ENCODE measurements at places on chromosomes 6 and 20. TPM values are rescaled to one million over a fixed set of nuclear protein-coding genes. Genes with fewer than 3 reads are reported as not detected.

GRCh38 chr6:116280161-116280932 lies 617 bp upstream of the TSPYL1 start:
- DNase-seq, result no peak

- no peak for DNase-seq
Measured at GRCh38 chr6:109059571-109060021, 35.0 kb downstream of the SESN1 start.

GRCh38 chr6:25769983-25770382 lies 15.4 kb downstream of the SLC17A4 start:
- DNase-seq, result no peak

GRCh38 chr20:62914970-62915457 lies 11.3 kb downstream of the DIDO1 start:
- peak; percentile 61 for DNase-seq

The PRRT1 gene
- polyA plus RNA-seq, result not detected

DNA sequence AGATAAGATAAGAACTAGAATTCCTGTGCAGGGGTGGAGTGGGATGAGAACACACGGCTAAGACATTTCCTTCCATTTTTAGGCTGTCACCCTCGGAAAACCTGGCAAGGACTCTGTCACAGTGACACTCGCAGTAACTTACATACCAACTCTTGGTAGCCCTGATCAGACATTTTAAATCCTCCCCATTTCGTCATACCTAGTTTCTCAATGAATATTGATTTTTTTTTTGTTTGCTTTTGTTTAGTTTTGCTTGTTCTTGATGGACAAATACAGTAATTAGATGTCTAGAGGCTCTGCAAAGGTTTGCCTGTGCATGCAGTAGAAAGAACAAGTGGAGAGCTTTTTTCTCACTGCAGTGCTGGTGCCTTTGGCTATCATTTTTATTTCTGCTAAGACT lies 213.0 kb upstream of the FAM83B start:
- DNase-seq, result peak; percentile 26

The OXT gene
- 5.6 TPM for polyA plus RNA-seq

The PI3 gene
- 3.6 TPM for polyA plus RNA-seq

DNA sequence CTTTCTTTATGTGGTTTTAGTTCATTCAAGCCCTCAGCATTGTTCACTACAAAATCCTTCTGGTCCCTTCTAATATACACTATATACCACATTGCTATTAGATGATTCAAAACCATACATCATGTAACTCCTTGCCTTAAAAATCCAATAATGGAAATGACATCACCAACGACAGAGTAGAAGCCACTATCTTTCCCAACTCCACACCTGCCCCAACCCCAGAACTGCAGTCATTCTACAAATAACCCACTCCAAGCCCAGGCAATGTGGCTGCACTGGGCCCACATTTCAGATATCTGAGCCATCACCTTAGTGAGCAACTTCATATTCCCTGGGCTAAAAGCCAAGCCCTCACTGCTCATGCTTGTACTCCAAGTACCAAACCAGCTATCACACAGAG lies 22.6 kb upstream of the RUNX2 start:
- DNase-seq, result no peak

GRCh38 chr6:168272415-168273325 lies 46.9 kb downstream of the DACT2 start:
- DNase-seq, result peak; percentile 31

DNA sequence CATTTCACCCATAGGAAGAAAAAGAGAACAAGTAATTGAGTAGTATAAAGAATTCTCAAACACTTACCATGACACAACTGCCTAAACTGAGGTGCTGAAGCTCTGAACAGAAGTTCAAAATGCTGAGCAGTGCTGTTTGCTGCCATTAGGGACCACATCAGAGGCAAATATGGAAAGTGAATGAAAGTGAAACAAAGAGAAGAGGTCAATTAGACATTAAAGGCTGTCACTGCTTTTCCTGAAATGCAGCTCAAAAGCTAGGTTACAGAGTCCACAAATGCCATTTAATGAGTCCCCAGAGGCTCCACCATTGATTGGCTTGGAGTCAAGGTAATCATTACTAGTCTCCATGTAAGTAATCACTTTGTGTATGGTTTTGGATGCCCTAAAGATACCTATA lies 46.1 kb downstream of the POU3F2 start:
- peak; percentile 3 for DNase-seq

DNA sequence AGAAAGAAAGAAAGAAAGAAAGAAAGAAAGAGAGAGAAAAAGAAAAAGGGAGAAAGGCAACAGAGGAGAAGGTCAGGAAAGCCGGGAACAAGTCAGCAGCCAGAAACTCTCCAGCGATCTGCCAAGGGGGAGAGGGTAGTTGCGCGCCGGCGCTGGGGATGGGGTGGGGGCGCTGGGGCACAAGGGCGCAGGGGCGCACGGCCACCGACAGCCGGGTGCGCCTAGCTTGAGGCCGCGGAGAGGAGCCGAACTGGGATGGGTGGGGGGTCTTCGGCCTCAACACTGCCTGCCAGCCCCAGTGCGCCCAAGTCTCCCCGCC lies 533 bp upstream of the RSPO3 start:
- no peak for DNase-seq

DNA sequence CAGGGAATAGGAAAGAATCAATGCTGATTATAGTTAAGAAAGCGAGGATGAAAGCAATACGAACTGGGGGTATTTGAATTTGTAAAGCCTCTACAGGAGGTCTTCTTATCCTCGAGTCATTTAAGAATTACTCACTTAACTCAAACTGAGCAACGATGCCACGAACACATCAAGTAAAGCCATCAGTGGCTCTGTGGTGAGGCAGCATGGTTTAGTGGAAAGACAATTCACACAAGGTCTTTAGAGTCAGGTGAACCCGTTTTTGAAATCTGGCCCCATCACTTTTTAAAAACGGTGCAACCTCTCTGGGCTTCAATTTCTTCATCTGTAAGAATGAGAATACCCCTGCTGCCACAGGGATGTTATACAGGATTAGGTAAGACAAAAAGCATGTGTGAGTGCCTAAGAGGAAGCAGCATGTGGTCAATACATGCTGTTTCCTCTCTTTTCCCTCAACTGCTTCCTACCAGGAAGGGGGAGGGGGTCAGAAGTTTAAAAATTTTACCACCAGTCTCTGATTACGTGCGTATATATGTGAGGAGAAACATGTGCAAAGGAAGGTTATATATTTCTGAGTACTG lies 162.0 kb downstream of the BTBD9 start:
- DNase-seq, result no peak

GRCh38 chr20:23096097-23096496 lies 10.0 kb upstream of the CD93 start:
- DNase-seq, result no peak

DNA sequence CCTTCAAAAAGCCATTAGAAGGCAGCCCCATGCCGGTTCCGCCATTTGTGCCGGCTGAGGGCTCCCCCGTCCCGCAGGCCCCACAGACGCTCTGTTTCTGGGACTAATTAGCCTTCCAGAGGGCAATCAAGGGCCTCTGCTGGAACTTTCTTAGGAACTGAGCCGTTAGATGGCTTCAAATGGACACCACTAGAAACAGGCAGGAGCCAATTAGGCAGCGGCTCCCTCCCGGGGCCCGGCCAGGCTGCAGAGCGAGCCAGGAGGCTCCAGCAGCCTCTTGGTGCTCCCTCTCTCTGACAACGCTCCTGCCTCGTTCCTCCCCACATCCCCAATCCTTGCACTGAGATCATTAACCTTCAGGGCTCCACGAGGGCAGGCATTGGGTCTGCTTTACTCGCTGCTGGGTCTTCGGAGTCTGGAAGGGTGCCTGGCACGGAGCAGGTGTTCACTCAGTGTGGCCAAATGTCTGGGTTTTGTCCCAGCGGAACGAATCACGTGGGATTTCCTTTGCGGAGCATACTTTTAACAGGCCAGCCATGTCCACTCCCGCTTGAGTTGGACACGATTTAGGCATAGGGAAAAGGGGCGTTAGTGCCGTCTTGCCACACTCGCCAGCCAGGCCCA lies 98.3 kb downstream of the TMEM242 start:
- no peak for DNase-seq

GRCh38 chr20:21498635-21499034 lies 15.2 kb downstream of the NKX2-2 start:
- no peak for DNase-seq

DNA sequence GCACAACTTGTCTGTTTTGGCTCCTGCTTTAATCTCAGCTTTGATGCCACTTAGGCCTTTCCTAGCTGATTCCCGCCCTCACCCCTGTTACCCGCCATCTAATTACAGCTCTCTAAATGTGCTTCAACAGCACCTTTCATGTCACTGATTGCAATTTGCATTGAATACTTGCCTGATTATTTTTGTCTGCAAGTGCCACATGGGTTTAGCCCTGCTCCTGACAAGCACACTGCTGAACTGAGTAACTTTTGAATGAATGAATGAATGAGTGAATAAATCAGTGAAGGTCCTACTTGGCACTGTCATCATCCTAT lies 591 bp upstream of the DCBLD1 start:
- no peak for DNase-seq

DNA sequence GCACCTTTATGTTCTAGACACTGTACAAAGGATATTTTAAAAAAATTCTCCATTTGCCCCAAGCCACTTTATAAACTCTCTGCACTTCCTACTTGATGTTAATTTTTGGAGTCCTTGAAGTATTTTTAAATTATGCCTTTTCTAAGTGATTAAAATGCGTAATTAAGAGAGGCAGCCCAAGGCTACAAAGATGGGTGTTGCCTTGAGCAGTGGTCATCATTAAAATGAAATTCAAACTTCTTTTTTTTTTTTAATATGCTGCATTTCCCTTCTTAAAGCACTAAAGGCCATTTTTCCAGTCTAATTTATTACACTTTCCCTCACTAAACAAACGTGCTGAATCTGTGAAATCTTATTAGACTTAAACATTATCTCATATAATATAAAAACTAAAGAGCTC lies 102.4 kb downstream of the IMPG1 start:
- DNase-seq, result no peak

DNA sequence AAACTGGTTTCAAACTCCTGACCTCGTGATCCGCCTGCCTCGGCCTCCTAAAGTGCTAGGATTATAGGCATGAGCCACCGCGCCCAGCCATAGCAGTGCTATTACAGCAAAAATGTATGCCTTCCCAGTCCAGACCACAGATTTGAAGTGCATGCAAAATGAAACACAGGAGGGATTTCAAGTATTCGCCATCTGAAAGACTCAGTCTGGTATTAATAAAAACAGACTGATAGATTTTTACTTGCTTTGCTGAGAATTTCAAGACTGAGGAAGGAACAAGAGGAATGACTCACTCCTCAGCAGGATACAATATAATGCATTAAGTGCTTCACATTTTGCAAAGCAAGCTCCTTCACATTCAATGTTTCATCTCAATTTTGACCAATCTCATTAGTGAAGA lies 134.9 kb downstream of the TMEM200A start:
- no peak for DNase-seq

The FERMT1 gene
- polyA plus RNA-seq, result 7.4 TPM

DNA sequence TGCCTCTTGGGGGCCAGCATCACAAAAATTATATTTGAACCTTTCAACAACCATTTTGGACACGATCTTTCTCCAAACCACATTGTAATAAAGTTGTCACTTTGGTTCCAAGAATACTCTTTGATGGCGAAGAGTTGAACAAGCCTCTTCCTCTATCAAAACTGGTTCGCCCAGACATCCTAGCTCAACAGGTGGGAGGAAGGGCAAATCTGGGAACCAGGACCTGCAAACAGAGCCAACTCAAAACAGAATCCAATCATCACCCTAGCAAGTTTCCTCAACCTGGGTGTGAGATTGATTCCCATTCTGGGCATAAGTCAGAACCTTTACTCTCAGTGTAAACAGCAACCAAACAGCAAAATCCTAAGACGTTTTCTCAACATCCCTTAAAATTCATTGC lies 141.2 kb upstream of the RREB1 start:
- no peak for DNase-seq

DNA sequence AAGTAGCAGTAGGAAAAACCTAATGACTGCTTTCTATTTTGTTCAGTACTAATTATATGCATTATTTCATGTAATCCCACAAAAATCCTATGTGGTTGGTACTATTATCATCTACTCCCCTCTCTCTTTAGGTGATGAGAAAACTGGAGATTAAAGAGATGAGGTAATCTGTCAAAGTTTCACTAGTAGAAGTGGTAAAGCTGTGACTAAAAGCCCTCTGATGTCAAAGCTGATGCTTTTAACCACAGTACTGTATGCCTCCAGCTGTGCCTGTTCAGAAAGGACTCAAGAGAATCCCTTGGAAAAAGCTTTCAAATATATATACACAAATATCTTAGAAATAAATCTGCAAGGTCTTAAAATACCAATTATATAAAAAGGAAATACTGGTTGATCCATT lies 38.0 kb downstream of the PHIP start:
- no peak for DNase-seq

The NMBR gene
- 0.04 TPM for polyA plus RNA-seq

DNA sequence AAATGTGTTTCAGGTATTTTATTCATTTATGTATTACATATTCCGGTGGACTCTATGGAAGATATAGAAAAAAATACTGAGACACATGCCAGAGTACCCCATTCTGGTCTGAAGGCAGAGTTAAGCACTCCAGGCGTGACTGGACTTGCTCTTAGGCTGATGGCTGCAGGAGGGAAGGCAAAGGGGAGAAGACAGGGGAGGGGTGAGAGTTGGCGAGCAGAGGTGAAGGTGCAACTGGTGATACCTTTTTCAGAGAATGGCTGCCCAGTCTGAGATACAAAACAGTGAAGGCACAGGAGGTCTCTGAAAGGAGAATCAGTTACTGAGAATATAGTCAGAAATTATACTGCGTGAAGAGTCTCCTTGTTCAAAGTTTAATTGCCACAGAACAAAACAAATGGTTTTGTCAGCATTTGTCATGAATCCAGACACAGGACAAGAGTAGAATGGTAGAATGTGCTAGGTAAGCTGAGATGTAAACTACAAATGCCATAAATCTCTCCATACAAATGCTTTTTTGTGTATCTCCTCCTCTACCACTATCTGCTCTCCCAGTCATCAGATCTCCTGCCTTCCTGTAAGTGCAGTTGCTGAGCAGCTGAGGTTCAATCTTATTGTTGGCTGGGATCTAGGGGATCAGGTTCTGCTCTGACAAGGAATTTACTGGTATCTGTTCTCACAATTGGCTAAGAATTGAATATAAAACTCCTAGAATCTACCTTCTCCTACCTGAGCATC lies 104.2 kb upstream of the DST start:
- no peak for DNase-seq

DNA sequence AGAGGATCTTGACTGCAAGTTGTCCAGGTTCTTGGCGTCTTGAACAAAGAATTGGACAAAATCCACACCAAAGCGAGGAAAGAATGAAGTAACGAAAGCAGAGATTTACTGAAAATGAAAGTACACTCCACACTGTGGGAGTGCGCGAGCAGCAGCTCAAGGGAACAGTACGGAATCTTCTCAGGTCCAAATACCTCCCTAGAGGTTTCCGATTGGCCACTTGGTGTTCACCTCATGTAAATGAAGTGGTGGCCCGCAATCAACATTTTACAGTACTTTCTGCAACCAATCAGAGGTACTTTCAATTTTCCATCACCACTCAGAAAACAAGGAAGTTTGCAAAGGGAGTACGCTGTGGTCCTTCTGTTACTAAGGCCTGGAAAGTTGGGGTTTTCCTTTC lies 122.4 kb downstream of the PTPRK start:
- DNase-seq, result no peak

DNA sequence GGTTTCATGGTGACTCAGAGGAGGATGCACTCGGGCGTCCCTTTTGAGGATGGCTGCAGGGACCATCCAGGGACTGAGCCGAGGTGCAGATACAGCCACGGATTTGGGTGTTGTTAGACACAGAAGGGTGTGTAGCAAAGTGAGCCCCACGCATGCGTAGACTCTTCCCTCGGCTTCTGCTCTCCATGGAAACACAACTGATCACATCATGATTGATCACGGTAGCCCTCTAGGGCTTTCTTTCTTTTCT lies 606 bp upstream of the ULBP1 start:
- no peak for DNase-seq

The PERP gene
- 83.4 TPM for polyA plus RNA-seq

- no peak for DNase-seq
Measured at GRCh38 chr20:361561-361960, 14.7 kb downstream of the NRSN2 start.
